ENCODE measurements at places on chromosomes 16 and 17.

DNA sequence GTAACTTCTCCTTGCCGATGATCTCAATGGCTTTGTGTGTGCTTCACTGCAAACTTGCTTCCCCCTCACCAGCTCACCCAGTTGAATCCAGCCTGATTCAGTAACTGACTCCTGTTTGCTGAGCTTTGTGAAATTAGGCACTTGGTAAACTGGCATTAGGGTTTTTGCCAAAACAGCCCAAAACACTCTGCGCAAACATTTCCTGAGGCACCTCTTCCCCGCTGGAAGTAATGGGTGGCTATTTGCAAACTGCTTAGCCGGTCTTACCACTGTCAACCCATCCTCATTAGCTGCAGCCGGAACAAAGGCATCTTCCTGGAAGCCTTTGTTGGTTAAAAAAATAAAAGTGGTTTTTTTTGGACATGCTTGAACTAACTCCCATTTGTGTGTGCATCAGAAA, 353.2 kb downstream of the MAF start:
- DNase-seq, result no peak

- no peak for DNase-seq
Observed at GRCh38 chr17:50058296-50058953, 2.5 kb downstream of the ITGA3 start.

DNA sequence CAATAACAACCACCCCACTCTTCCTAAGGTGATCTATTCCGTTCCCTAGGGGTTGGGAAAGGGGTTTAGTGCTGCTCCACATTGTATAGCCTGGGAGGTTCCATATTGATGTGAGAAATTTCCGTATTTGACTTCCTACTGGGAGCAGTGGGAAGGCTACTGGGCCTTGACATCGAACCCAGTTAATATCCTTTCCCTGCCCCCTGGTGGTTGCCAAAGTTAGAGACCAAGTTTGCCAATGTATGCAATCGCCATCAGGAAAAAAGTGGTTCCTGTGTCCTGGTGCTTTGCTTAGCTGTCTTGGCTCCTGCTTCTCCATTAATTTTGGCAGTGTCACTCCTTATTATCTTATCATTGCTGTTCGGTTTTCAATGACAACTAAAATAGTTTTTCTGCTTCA, 914.9 kb downstream of the KCNJ2 start:
- no peak for DNase-seq

GRCh38 chr17:2837147-2837561, 40.9 kb downstream of the RAP1GAP2 start:
- DNase-seq, result no peak

DNA sequence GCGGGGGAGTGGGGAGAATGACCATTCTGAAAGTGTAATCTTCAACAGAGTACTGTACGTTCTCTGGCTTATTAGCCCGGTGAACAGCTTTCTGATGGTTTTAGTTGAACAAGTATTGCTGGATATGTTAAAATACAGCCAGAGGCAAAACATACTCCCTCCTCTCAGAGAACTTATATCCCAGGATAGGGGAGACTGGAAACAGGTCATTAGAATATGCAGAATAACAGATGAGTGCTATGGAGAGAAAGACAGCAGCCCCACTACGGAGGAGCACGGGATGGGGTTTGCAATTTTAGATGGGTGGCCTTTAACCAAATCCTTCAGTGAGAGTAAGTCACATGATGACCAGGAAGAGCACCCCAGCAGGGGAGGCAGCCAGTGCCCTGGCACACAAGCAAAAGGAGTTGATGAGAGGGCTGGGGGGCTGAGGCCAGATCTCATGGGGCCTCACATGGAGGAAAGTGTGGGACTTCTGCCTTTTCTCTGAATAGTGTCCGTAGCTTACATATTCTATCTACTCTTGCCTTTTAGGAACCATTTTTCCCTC, 43.1 kb upstream of the SEC14L1 start:
- DNase-seq, result no peak

DNA sequence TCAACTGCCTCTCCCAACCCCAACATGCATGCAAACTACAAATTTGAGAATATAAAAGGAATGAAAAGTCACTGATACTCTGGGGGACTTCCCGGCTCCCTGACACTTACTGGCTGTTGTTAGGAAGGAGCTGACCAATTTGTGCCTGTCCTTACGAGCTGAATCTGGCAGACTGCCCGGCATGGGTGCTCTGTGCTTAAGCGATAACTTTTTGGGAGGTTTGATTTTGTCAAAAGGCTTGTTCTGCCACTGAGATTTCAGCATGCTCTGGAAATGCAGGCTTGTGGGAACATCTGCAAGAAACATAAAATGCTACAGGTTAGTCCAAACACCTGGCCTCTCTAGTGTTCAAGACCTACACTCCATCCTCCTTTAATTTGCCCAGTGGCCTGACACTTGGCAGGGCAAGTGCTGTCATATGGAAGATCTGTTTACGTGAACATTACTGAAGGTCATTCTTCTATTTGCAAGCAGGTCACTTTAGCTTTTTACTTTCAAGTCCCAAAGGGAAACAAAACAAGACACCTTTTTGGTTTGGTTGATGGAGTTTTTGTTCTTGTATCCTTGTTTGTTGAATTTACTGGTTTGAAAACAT, 40.6 kb downstream of the STH start:
- DNase-seq, result no peak

GRCh38 chr16:66269617-66270332, 96.7 kb upstream of the CDH5 start:
- DNase-seq, result no peak

DNA sequence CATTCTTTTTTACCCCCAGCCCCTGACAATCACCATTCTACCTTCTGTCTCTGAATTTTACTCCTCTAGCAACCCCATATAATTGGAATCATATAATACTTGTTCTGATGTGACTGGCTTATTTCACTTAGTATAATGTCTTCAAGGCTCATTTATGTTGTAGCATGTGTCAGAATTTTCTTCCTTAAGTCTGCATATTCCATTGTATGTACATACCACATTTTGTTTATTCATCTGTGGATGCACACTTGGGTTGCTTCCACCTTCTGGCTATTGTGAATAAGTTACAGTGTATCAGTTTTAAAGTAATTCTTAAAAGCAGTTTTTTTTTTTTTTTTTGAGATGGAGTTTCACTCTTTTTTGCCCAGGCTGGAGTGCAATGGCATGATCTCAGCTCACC, 24.7 kb upstream of the PPM1E start:
- no peak for DNase-seq

GRCh38 chr17:71273441-71273840, 847.4 kb upstream of the SOX9 start:
- no peak for DNase-seq

- DNase-seq, result no peak
Observed at GRCh38 chr17:19341641-19342610, 20.6 kb downstream of the B9D1 start.

- DNase-seq, result no peak
Observed at GRCh38 chr16:57679767-57680482, 11.8 kb downstream of the ADGRG3 start.

DNA sequence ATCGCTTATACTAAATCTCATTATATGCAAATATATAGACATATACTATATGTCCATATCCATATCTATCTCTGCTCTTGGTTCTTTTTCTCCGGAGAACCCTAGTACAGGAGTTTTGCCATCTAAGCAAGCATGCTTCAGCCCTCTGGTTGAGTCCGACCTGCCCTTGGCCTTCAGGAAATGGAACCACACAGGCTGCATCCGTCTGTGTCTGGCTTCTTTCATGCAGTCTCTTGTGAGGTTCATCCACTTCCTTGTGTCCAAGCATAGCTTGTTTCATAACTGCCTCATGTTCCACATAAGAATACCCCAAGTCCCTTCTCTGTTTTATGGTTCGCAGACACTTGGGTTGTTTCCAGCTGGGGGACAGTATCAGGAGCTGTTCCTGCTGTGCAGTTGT, 16.8 kb downstream of the SNX20 start:
- DNase-seq, result no peak

DNA sequence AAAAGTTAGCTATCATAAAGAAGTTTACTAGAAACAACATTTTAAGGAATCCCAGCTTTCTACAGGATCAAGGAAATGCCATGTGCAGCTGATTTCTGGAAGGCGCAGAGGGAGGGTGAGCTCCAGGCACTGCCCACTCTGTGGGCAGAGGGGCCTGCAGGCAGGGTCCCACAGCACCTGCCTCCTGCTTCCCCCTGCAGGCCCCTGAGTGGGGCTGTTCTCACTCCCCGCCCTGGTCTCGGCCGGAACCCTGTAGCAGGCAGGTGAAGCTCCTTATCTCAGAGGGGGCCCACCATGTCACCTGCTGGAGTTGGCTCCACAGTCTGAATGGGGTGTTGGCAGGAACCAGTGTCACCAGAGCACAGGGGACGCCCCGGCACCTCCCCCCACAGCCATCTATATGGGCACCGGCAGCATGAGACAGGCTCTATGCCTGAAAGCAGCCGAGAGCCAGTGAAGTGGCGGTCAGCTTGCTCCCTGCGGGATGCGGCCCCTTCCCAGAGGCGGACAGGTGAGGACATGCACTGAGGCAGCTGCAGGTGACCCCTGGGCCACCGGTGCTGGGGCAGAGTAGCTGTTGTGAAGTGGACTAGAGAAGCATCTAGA, 47.6 kb upstream of the FASN start:
- no peak for DNase-seq

- no peak for DNase-seq
Observed at GRCh38 chr16:79206889-79207288, 393.6 kb downstream of the MAF start.

DNA sequence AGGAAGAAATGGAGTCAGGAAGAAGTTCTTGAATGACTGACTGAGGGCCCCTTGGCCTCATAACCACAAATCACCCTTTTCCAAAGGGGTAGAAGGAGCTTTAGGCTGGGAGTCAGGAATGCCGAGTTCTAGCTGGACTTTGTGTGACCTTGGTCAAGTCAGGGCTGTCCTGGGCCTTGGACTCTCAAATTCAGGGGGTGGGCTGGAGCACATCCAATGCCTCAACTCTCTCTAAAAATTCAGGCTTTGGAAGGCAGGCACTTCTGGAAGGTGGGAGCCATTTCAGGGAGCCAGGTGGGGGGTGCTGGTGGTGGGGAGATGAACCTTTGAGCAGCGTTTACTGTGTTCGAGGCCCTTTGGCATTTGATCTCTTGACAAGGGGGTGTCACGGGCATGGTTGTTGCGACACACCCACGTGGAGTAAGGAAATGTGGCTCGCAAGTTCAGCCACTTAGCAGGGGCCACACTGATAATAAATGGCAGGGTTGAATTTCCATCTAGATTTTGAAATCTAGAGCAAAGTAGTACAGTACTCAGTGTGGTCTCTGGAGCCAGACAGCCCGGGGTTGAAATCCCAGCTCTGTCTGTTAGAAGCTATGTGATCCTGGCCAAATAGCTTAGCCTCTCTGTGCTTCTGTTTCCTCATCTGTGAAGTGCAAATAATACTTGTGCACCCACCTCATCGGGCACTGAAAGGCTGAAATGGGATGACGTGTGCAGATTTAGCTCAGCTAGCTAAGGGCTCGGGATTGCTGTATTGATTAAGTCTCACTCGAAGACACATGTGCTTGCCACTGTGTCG, 47.1 kb upstream of the CIBAR2 start:
- no peak for DNase-seq

DNA sequence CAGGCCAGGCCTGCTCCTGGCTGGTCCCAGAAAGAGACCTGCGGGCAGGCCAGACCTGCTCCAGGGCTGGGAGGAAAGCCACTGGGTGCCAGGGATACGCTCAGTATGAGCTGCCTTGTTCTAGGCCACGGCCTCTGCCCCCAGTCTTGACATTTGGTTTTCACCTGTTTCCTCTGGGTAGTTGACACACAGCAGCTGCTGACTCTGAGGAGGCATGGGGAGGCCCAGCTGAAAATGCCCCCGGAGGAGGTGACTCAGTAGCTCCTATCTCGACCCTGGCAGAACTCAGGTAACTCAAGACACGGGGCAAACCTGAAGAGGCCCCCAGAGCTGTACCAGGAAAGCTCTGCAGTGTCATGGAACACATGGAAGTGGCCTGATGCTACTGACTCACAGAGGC, 13.9 kb upstream of the ADGRG1 start:
- DNase-seq, result no peak

- DNase-seq, result no peak
Observed at GRCh38 chr16:50946606-50947005, 204.5 kb downstream of the SALL1 start.

DNA sequence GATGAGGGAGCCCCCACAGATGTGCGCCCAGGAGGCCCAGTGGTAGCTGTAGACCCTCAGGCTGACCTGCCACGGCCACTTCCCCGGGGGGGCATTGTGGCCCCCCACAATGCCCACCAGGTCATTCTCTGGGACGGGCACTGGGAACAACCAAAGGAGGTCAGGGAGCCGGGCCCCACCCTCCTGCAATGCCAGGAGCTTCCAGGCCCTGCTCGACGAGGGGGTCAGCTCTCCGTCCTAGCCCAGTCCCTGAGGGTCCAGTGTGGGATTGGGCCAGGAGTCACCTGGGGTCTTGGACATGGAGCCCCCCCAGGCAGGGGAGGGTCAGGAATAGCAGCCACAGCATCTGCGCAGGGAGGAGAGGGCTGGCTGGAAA, 7.0 kb downstream of the TPSD1 start:
- DNase-seq, result no peak

DNA sequence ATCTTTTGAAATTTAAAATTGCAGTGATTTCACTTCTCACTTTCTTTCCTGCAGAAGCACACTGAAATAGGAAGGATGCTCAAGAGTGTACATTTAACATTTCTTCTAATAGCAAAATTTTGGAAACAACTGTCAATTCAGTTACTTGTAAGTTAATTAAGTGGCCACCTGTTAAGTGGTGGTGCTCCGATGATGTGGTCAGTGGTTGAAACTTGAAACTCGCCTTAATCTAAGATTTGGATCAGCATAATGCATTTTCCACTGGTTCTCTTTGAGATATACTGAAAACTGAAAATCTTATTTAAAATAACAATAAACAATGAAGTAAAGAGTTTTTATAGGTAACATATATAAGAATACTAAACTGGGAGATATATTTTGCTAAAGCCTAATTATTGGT, 7.0 kb upstream of the MYH8 start:
- no peak for DNase-seq

GRCh38 chr16:55051571-55052347, 121.1 kb downstream of the IRX5 start:
- DNase-seq, result no peak

GRCh38 chr16:364595-365491, 5.5 kb downstream of the MRPL28 start:
- DNase-seq, result no peak

DNA sequence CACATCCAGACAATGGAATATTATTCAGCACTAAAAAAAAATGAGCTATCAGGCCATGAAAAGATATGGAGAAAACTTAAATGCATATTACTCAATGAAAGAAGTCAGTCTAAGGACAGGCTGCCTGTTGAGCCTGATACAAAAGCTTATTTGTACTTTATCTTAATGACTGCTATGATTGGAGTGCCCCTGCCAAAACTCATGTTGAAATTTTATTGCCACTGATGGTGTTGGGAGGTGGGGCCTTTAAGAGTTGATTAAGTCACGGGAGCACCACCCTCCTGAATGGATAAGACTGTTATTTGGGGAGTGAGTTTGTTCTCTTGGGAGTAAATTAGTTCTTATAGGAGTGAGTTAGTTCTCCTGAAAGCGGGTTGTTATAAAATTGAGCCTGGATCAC, 9.9 kb downstream of the C17orf67 start:
- DNase-seq, result no peak

GRCh38 chr17:47745037-47745380, 12.0 kb downstream of the TBX21 start:
- DNase-seq, result no peak
